Right ventricle myocardium inferior (tissue), 1 donor: ENCODE measurements at places on chromosomes 7 and 10.
A peak's percentile ranks its signal among the peaks of the same experiment; 100 is the strongest.

- DNase-seq: peak; percentile 64
Observed at GRCh38 chr7:22082553-22082885, 136.8 kb upstream of the CDCA7L start.

DNA sequence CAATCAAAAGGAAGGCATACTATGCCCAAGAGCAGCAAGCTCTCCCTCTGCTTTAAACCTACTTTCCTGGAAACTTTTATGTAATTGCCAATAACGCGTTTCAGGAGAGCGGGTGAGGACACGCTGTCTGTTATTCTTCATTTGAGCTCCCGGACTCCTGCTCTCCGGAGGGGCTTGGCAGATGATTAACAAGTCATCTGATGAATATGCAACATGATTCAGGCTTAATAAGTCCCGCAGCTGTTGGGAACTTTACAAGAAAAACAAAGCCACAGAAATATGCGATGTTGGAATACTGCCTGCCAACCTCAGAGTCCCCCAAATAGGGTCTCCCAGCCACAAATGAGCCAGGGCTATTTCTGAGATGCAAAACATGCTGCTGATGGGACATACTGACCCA lies 348.0 kb downstream of the GPAM start:
- no peak for DNase-seq

- DNase-seq: no peak
Observed at GRCh38 chr10:6498771-6499170, 81.3 kb downstream of the PRKCQ start.

GRCh38 chr7:115009736-115010440 lies 88.0 kb downstream of the MDFIC start:
- peak; percentile 45 for DNase-seq

GRCh38 chr7:145986248-145986874 lies 130.2 kb upstream of the CNTNAP2 start:
- no peak for DNase-seq

- DNase-seq: no peak
Observed at GRCh38 chr10:113239566-113240350, 289.7 kb downstream of the TCF7L2 start.

- peak; percentile 39 for DNase-seq
Observed at GRCh38 chr7:2444476-2444875, 31.7 kb downstream of the GRIFIN start.

DNA sequence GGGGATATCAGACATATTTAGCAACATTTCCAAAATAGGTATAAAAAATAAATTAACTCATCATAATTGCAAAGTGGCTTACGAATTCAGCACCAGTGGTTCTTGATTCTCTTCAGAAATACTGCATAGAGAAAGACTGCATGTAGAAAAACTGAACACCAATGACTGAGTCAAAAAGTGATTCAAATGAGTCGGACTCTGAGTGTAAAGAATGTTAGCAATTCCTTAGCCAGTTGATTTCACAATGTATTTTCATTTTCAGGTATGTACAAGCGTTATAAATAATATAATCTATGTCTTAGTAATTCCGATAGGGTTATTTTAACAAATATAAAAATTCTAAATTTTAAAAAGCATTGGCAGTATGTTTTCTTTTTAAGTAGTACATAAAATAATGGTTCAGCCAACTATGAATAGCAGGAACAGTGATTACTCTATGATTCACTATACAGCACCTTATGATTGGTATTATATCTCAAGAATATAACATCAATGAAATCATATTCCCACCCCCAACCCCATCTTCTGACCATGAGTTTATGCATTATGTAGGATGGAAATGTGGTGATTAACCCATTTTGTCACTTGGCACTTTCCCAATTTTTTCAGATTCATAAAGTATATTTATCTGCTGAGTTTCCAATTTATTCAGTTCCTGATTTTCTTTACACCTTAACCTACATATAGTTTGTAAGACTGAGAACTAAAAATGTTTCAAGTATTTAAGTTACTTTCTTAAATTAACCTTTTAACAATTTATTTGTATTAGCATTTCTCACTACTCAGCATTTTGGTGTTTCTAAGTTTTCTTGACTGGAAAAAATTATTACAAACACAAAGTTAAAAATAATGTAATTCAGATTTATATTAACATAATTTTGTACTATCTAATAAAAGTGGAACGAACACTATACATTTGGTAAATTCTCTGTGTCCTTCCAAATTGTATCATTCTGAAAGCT lies 33.9 kb downstream of the DNAJC1 start:
- DNase-seq: no peak

DNA sequence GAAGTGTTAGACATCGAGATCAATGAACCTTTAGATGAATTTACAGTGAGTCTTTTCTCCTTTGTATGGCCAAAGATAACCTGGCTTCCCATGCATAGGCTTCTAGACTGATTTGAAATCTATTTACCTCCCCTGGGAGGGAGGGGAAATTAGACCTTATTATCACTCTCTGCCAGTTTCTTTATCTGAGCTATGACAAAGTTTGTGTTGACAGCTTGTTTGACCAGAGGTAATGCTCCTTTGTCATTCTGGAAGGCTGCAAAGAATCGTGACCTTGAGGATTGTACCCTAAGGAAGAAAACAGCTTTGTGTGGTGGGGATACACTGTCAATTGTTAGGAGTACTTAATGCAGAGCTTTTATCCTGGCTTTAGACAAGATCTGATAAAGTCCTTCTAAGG lies 36.4 kb downstream of the RBM33 start:
- no peak for DNase-seq

DNA sequence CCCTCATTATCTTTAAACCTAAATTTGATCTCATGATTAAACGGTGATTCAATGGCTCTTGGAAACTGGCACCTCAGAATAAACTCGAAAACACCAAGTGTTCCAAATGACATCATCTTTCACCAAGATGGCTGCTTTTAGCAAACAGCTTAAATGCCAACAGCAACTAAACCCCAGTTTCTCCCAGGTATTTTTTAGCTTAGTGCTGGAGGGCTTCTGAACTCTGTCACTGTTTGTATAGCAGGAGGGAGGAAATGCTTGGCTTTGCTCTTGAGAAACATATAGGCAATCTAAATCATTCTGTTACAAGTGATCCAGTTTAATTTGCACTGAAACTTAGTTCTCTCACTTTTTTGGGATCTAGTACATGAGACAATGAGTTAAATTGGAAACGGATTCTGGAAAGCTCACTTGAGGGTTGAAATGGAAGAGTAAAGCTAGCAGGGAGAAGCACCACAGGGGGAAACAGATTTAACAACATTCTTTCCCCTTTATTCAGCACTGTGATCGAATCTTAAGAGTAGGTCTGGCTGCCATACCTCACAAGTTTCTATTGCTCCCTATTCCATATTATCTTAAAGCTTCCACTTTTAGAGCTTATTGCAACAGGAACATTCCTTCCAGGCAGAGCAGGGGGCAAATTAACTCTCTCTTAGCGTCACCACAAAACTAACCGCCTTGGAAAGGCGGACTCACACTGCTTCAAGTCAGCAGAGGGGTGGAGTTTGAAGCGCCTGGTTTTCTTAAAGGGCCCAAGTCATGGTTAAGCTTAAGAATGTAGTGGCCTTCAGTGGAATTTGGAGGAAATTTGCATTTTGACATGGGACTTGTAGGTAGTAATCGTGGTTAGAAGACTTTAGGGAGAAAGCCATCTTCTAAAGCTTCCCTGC lies 1.8 kb upstream of the CCDC6 start:
- no peak for DNase-seq

- no peak for DNase-seq
Observed at GRCh38 chr7:118478931-118479330, 254.4 kb downstream of the ANKRD7 start.

GRCh38 chr10:14583252-14583651 lies 191.4 kb downstream of the FAM107B start:
- no peak for DNase-seq

GRCh38 chr7:73876361-73876760 lies 15.4 kb downstream of the TMEM270 start:
- DNase-seq: no peak
